ENCODE measurements at places on chromosomes 4 and X.

GRCh38 chrX:39427492-39427891 is 626.2 kb downstream of the MID1IP1 start:
- no peak for DNase-seq

GRCh38 chr4:59969909-59970308 is 1230.2 kb upstream of the ADGRL3 start:
- no peak for DNase-seq

DNA sequence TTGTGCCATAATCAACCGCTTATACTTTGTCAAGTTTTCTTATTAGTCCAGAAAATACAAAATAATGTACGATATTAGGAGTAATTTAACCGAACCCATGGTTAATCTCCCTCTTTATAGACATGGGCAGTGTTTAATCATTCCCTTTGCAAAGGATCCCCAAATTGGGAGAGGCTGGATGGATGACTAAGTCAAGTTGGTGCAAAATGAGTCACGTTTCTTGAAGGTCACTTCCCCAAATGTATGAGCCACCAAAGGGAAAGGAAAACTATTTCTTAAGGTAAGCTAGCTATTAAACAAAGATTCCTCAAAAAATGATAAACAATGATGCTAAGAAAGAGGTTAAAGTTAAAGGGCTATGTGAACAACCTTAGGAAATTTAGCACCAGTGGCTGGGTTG is 17.5 kb downstream of the MAML3 start:
- no peak for DNase-seq

DNA sequence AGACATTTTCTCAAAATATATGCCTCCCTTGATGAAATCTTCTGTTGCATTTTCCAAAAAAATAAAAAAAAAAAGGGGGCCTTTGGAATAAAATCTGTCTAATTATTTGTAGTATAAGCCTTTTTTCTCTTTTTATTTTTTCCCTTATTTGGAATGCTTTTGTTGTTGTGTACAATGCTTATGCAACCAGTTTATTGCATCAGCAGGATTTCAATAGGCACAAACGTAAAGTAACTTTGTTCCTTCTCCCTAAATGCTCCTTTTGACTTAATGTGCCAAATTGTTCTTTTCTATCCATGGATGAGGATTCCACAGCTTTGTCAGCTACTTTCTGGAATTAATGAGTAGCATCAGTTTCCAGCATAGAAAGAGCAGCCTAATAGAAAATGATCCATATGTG is 59.6 kb upstream of the HPGD start:
- no peak for DNase-seq

- no peak for DNase-seq
These were observed 540.0 kb downstream of the SPRY1 start for GRCh38 chr4:123936621-123937043.

GRCh38 chr4:7185487-7186030 is 6.8 kb upstream of the SORCS2 start:
- DNase-seq, result no peak

DNA sequence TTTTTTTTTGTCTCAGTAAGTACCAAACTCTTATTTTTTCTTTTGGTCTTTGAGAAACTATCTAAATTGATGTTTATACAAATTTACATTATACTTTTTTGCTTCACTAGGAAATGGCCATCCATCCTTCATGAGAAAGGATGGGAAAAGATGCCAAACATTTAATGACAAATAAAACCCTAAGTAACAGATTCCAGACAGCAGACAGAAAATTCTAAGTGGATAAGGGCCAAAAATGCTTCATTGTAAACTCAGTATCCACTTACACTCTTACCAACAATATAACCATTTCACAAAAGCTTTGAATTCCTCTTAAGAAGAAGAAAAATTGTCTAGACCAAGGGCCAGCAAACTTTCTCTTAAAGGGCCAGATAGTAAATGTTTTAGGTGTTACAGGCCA is 3.5 kb downstream of the GUCY1B1 start:
- no peak for DNase-seq

GRCh38 chr4:73870260-73870659 is 1.1 kb downstream of the CXCL1 start:
- no peak for DNase-seq

- no peak for DNase-seq
These were observed 12.4 kb downstream of the NKX1-1 start for GRCh38 chr4:1393866-1394265.

DNA sequence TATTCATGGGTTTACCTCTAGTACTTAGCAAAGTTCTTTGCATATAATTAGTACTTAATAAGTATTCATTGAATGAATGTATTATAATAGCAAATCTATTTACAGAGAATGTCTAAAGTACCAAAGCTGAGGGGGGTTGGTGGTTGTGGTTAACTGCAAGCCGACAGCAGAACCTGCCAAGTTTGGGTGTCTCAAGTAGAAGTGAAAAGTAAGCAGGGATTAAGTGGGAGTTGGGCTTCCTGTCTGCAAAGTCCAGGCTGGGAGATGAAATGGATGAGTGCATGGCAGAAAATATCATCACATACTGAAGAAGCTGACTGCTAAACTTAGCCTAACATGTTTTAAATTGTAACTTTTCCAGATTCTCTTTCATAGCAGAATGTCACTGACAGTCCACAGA is 169.6 kb downstream of the CAMK2D start:
- DNase-seq, result no peak
